ENCODE measurements at places on chromosomes 5 and 9. TPM values are rescaled to one million over a fixed set of nuclear protein-coding genes. Genes with fewer than 3 reads are reported as not detected.

Gene PCSK5
- 1.0 TPM for total RNA-seq

Gene SLC46A2
- not detected for total RNA-seq

Gene LURAP1L
- 2.5 TPM for total RNA-seq

Gene MAT2B
- 92.3 TPM for total RNA-seq

Gene NUTM2G
- total RNA-seq, result not detected

Gene TMEM171
- total RNA-seq, result 1.4 TPM

Gene PHF24
- total RNA-seq, result under 0.01 TPM

Gene CPEB4
- total RNA-seq, result 9.5 TPM

Gene IFNA13
- total RNA-seq, result not detected

Gene CDX1
- not detected for total RNA-seq

Gene C9orf43
- total RNA-seq, result 0.39 TPM

Gene C9orf85
- 13.0 TPM for total RNA-seq

Gene ACSL6
- total RNA-seq, result 0.77 TPM

Gene ZNF189
- 23.1 TPM for total RNA-seq

Gene DMRT3
- total RNA-seq, result not detected

Gene ADAMTS12
- 1.2 TPM for total RNA-seq

Measured in dermis microvascular lymphatic vessel endothelial cell (primary cell).